HCT116 (cell line): ENCODE measurements at places on chromosomes 6 and 20. TPM values are rescaled to one million over a fixed set of nuclear protein-coding genes. Genes with fewer than 3 reads are reported as not detected.

- no peak for DNase-seq
These were observed 427.1 kb upstream of the NOX3 start for GRCh38 chr6:155882527-155883333.

GRCh38 chr20:58056921-58057686, 171.3 kb downstream of the ANKRD60 start:
- DNase-seq: no peak

- DNase-seq: no peak
These were observed 556.0 kb upstream of the GJE1 start for GRCh38 chr6:141576751-141577150.

GRCh38 chr6:6455272-6455671, 133.2 kb upstream of the LY86 start:
- DNase-seq: no peak

- DNase-seq: no peak
These were observed 195.0 kb downstream of the ARHGAP18 start for GRCh38 chr6:129515004-129515403.

Gene EPPIN
- not detected for total RNA-seq

GRCh38 chr20:47865451-47865850, 80.2 kb upstream of the SULF2 start:
- no peak for DNase-seq
